Suppressor macrophage treated with lipopolysaccharide for 4 hours (primary cell): ENCODE measurements at places on chromosomes 16 and 17.

DNA sequence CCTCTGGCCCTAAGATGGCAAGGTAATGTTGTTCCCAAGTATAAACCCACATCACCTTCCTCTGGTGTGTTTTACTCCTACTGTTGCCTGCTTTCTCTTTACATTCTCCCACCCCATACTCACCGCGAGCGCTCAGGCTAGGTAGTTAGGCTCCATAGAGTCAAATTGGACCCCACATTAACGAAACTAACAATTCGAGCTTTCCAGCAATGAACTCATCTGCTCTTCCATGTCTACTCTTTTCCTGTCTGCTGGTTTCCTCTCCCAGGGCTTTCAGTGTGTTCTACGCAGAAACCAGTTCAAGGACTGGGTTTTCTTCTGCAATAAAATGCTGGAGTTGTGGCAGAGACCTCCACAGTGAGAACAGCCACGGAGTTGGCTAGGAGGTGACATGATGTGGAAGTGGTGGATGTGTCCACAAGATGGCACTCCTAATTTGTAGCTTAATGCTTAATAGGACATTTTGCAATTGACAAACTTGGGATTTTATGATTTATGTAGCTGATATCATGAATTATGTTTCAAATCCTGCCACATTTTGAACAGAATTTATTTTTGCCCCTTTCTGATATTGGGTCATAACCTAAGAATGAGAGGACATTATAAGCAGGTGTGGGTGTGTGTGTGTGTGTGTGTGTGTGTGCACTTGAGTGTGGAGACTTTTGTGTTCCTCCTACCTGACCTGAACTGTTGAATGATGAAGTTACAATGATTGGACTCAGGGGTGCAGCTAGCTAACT, 2.2 kb upstream of the UQCRC2 start:
- DNase-seq, result peak; percentile 44

GRCh38 chr17:83119987-83120864, 40.8 kb downstream of the METRNL start:
- no peak for DNase-seq

GRCh38 chr17:72056727-72057290, 64.0 kb upstream of the SOX9 start:
- no peak for DNase-seq

DNA sequence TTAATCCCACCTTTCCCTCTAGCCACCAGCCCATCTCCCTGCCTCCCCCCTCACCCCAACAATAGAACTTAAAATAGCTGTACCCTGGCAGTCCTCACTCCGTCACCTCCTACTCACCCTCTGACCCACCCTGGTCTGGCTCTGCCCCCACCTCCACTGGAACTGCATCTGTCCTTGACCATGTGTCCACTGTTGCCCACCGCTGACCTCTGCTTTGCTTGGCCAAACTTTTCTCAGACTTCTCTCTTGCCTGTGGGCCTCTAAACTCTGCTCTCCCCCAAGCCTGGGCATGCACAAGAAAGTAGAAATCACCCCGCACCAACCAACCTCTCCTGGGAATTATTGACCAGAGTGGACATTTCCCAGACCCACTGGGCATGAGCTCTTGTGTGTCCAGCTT, 169.8 kb downstream of the WSCD1 start:
- no peak for DNase-seq

DNA sequence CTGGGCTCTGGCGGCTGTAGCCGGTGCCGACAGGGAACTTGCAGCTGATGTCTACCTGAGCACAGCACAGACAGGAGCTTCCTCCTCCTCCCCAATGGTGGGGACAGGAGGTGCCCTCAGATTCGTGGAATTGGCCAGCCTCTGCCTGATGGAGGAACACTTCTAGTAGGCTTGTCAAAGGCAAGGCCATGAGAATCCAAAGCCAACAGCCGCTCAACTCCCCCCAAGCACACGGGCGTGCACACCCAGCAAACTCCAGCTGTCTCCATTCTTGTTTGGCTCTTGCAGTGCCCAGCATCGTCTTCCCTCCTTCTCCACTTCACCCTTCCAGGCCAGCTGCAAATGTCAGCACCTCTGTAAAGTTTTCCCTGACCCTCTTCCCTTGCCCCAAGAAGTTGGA, 35.1 kb downstream of the SCNN1G start:
- DNase-seq, result no peak

GRCh38 chr17:6643451-6644125, 2.7 kb downstream of the TXNDC17 start:
- DNase-seq, result no peak

DNA sequence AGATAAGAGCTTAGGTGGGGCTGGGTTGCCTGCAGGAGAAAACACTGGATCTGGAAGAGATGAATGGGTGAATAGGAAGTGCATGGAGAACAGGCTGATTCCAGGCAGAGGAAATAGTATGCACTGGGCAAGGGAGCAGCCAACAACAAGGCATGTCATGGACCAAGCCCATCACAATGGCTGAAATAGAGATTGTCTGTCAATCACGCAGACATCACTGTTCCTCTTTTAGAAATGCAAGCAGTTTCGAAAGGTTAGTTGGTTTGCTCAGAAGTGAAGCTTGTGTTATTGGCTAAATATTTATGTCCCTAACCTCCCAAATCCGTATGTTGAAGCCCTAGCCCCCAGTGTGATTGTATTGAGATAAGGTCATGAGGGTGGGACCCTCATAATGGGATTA, 621.7 kb upstream of the CDH11 start:
- no peak for DNase-seq

GRCh38 chr16:3046641-3047386, 453 bp downstream of the MMP25 start:
- DNase-seq, result no peak

DNA sequence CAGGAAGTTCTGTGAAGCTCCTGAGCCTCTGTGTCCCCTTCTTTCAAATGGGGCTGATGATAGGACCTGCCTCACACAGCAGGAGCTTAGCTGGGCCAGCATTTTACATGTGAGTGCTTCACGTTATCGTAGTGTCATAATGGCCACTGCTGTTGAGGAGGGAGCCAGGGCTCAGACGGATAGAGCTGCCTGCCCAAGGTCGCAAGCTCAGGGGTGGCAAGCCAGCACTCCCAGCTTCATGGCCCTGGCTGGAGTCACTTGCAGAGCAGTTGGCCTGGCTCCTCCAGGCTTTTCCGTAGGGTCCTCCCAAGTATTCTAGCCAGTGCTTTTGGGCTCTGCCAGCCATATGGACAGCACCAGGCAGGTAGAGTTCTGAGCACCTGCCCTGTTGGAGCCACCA, 115.1 kb downstream of the SOCS1 start:
- no peak for DNase-seq

DNA sequence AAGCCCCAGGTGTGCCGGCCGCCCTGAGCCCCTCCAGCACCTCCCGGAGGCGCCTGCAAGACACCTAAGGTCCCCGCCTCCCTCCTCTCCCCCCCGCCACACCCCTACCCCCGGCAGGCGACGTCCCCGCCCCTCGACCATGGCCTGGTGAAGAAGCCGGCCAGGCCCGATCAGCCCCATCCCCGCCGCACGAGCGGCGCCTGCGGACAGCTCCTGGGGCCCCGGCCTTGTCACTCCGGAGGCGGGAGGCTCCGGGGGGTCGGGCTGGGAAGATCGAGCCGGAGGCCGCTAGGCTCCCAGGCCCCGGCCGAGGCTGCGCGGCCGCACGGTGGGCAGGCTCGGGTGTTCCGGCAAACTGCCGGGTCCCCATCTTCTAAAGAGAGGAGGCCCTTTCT, 405 bp upstream of the ACE start:
- DNase-seq, result peak; percentile 6

GRCh38 chr17:10316801-10317542, 55.8 kb downstream of the MYH13 start:
- peak; percentile 76 for DNase-seq

GRCh38 chr17:54194268-54194667, 371.5 kb downstream of the KIF2B start:
- no peak for DNase-seq

DNA sequence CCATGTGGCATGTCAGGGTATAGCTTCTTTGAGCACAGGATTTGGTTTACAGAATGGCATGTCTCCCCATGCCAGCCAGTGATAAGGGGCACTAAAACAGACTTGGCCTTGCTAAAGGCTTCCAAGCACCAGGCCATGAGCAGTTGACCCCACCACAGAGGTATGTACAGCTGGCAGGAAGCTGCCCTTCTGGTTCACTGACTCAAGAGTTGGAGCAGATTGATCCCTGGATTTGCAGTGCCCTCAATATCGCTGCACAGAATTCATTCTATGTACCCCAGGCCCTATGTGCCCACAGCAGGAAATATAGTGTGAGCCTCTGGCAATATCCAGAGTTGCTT, 24.3 kb downstream of the HLF start:
- DNase-seq, result no peak

DNA sequence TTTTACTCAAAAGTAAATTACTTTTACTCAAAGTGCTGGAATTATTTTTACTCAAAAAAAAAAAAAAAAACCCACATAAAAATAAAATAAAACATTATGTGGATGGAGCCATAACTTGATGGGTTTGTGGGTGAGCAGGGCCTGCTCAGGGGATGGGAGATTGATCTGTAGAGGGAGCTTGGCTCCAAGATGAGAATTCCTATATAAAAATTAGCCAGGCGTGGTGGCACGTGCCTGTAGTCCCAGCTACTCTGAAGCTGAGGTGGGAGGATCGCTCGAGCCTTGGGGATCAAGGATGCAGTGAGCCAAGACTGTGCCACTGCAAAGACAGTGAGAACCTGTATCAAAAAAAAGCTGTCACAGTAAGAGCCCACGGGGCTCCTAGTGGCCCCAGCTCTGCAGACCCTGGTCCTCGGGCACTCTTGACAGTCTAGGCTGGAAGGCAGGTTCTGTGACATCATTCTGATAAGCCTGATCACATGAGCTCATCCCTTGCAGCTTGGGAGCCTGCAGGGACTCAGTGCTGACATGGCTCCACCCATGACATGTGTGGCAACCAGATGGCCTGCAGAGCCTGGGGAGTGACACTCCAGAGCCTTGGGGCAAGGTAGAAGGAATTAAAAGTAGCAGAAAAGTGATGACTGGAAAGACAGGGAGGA, 42.5 kb downstream of the ST3GAL2 start:
- peak; percentile 17 for DNase-seq

- peak; percentile 80 for DNase-seq
These were observed 863 bp downstream of the ADCY9 start for GRCh38 chr16:4115209-4115948.

DNA sequence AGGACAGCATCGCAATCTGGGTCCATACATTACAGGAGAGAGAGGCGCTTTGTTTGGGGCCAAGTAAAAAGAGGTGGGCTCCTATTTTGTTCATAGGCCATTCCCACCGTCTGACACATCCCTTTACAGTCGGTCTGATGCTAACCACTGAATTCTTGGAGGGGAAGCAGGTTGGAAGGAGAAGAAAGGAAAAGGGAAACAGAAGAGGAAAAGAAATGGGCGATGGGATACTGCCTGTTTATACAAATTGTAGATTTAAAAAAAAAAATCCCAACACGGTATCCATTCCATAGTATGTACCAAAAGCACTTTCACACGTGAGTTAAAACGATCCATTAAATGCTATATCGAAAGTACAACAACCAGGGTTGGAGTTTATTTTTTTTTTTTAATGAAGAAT, 4.0 kb upstream of the ZFHX3 start:
- no peak for DNase-seq

DNA sequence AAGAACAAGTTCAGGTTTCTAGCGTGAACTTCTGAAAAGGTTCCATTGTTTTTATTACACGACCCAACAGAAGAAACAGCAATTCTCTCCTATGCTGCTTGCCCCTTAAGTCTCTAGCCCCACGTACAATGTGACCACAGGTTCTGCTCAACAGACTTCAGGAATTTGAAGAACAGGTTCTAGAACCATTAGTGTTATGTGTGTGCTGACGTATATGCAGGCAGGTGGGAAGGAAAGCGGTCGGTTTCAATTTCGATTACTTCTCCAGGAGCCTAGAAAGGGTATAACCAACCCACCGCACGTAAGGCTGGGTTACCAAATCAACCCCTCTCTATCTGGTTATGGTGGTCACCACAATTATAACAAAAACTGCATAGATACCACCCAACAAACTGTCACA, 39.4 kb downstream of the XPO6 start:
- no peak for DNase-seq

DNA sequence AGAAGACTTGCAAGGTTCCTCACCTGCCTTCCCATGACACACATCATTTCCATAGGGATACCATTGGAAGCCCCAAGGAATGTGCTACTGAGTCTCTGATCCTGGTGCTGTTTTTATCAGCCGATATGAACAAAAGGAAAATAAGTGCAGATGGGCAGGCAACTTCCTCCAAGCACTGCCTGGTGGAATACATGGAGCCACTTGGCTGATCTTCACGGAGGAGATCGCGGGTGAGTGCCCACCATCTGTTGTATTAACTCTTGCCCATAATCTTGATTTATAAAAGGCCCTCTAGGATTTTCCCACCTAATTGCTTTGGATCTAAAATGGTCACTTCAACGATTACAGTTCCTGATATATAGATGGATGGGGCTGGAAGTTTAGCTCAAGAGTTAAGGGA, 24.7 kb upstream of the CDRT15 start:
- DNase-seq, result no peak

DNA sequence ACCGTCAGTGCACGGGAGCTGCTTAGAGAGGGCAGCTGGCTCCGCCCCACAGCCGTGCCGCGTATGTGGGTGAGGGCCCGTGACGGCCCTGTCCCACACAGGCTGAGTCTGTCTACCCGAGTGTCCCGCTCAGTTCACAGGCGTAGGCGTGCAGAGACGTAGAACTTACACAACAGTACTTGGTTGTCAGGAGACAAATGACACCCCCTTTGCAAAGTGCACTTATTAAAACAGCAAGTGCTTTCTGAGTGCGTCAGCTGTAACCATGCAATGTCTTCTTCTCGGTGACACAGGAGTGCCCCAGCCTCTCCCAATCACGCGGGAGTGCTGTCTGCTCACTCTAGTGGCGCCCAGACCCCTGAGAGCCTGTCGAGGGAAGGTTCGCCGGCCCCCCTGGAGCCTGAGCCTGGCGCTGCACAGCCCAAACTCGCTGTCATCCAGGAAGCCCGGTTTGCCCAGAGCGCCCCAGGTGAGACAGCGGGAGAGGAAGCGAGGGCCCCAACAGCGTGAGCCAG, 64.2 kb downstream of the FOXK2 start:
- no peak for DNase-seq

GRCh38 chr17:77770331-77771105, 188.0 kb upstream of the TNRC6C start:
- no peak for DNase-seq

DNA sequence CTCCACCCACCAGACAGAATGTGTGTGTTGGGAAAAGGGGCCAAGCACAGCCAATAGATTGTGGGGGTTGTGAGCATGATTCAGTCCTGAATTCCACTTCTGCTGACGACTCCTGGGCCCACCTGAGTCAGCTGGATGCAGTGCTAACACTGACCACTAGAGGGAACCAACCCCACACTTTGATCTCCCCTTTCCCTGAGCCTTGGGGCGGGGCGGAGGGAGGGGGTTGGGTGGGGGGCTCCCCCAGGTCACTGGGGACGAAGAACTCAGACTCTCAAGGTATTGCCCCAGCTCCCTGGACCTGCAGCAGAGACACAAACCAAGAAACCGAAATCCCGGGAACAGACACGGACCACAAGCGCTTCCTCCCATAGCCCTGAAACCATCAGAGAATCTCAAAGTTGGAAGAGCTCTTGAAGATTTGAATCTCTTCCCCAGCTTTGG, 621 bp upstream of the CSHL1 start:
- DNase-seq, result peak; percentile 44
